SK-N-MC (cell line): ENCODE measurements at places on chromosomes 5 and 9.

GRCh38 chr5:118430076-118430475 lies 558.3 kb downstream of the DTWD2 start:
- DNase-seq: no peak

DNA sequence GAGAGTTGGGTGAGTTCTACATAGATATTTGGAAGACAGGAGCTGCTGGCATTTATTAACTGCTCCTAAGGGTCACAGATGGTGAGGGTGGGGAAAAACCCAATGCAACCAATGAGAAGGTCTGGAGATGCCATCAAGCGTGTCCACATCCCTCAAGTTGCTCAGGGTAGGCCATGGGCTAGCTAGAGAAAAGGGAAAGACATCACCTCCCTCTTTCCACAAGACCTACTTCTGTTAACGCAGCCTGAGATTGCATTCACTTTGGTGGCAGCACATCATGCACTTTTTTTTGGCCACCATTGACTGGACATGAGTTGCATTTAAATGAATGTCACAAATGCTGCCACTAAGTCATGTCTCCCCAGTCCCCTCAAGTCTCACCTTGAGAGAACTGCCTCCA lies 71.4 kb downstream of the ARHGEF37 start:
- no peak for DNase-seq

GRCh38 chr5:43258116-43258515 lies 55.1 kb downstream of the HMGCS1 start:
- no peak for DNase-seq

DNA sequence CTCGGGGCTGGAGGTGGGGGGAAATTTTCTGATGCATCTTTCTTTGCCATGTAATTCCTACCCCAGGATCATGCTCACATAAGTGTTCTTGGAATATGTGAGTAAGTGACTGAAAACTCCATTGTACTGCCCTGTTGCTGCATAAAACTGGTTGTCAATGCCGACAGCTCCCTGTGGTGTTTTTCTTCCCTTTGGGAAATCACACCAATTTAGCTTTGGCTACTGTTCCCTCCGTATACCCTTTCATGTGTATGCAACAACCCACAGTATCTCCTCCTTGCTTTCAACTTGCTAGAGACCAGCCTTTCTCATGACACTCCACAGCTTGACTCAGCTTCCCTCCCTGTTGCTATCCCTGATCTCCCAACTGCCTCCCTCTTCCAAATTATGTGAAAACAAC lies 240.6 kb downstream of the TRIM32 start:
- no peak for DNase-seq

GRCh38 chr5:151267491-151268260 lies 14.7 kb downstream of the GM2A start:
- DNase-seq: no peak

GRCh38 chr5:142421228-142421617 lies 96.4 kb upstream of the SPRY4 start:
- no peak for DNase-seq

- no peak for DNase-seq
These were observed 12.6 kb downstream of the LMX1B start for GRCh38 chr9:126626127-126626925.

DNA sequence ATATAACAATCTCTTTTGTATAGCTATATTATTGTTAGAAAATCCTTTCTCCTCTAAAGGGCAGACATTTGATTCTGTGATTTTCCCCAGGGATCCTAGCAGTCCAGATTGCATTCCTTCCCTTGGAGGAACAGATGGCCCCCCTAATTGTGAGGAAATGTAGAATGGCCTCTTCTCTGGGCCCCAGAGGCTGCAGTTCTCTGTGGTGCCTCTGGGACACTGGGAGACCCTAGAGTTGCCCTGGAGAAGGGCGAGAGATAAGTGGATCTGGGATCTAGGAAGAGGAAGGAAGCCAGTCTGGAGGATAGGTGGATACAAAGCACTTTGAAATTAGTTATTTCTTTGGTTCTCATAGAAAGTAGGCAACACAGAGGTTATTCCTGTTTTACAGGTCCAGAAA lies 1.9 kb upstream of the HINT2 start:
- DNase-seq: no peak

DNA sequence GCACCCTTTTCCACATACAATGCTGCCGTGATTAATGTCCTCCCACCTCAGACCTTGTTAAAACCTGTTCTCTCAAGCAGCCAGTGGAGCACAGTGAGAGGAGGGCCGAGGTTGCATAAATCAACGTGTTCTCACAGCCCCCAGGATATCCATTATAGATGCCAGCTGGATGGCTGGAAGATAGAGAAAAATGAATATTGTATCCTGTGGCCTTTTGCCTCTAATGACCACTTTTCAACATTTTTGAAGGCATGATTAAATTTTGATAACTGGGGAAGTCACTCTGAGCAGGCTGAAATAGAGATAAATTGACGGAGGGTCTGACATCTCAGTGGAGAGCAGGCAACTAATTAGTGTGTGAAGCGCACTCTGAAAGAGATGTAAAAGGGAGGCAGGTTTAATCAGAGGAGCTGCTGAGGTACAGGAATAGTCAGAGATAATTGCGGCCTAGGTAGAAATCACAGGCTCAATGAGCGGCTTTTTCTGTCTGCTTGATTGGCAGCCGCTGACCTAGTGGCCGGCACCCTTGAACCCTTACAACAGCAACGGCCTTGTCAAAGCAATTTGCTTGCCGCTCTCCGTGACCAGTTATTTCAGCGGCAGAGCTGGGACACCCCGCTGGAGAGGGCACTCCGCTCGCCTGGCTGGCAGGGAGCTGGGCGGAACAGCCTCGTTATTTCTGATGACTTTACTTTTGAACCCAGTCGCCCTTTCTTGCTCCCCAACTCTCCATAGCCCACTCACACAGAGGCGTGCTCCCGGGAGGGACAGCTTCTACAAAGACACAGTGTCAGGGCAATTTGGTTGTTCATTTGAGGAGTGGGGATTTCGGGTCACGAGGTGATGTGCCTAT lies 560.7 kb downstream of the PSAT1 start:
- no peak for DNase-seq

DNA sequence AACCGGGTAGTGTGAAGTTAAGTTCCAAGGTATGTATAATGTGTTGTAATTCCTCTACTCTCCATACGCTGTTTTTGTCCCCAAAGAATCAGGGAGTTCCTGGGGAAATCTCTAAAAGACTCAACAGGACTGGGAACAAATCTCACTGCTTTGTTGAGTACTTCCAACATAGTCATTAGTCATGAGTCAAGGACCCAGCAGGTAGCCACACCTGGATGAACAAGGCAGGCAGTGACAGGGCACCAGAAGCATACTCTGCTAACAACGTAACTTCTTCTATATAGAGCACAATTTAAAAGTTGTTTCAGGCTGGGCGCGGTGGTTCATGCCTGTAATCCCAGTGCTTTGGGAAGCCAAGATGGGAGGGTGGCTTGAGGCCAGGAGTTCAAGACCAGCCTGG lies 126.8 kb downstream of the SLC1A3 start:
- no peak for DNase-seq

- no peak for DNase-seq
These were observed 113.9 kb upstream of the SAP30L start for GRCh38 chr5:154331924-154332323.

DNA sequence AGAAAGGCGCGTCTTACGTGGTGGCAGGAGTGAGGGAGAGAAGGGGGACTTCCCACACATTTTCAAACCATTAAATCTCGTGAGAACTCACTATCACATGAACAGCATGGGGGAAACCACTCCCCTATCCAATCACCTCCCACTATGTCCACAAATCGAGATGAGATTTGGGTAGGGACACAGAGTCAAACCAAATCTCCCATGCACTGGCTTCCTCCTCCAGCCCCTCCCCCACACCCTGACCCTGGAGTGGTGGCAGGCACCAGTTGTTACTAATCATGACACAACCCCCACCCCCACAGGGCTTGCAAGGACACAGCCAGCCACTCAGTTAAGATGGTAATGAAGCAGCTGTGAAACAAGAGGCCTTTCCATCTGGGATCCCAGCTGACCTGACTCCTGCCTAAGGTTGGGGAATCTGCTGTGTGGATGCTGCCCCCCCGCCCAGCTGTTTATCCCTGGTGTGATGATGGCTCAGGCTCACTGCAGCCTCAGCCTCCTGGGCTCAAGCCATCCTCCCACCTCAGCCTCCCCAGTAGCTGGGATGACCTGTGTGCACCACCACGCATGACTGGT lies 57.1 kb upstream of the FUBP3 start:
- DNase-seq: no peak

DNA sequence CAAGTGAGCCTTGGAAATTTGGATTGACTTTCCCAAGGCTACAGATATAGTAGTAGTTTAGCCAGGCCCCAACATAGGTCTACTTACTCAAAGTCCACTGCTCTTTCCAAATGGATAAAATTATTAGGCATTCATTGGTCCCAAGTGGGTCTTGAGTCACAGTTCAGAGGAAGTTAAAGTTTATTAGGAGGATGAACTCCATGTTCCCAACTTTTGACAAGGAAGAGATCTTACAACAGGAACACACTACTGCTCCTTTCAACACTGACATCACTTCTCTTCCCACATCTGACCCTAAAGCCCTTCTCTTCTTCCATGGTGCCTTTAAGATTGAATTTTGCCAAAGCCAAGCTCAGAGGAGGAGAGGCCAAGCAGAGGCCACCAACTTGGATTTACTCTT lies 234.5 kb upstream of the TRIM32 start:
- DNase-seq: no peak

- no peak for DNase-seq
These were observed 369.6 kb downstream of the CYLC2 start for GRCh38 chr9:103364753-103365152.

- no peak for DNase-seq
These were observed 62.2 kb downstream of the RANBP17 start for GRCh38 chr5:170923910-170924620.

DNA sequence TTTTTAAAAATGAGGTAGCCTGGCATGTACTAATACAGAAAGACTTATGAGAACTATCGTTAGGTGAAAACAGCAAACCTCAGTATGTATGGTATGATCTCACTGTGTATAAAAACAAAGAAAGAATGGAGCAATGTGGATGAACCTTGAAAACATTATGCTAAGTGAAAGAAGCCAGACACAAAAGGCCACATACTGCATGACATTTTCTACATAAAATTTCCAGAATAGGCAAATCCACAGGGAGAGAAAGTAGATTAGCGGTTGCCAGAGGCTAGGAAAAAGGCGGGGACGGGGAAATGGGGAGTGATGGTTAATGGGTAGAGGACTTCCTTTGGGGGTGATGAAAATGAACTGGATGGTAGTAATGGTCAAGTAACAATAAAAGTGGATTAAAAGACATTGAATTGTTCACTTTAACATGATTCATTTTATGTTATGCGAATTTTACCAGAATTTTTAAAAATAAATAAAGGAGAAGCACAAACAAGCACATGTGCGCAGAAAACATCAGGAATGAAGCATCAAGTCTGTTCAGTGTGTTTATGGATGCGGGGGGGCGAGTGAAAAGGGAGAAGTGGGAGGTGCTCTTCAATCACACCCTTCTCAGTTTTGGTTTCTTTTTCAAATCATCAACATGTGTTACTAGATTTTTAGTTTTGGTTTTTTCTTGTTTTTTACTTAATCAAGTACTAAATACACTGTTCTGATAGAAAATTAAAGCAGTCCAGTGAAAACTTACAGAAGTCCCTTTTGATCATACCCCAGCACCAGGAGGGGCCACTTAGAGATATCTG lies 16.3 kb downstream of the ROR2 start:
- no peak for DNase-seq

DNA sequence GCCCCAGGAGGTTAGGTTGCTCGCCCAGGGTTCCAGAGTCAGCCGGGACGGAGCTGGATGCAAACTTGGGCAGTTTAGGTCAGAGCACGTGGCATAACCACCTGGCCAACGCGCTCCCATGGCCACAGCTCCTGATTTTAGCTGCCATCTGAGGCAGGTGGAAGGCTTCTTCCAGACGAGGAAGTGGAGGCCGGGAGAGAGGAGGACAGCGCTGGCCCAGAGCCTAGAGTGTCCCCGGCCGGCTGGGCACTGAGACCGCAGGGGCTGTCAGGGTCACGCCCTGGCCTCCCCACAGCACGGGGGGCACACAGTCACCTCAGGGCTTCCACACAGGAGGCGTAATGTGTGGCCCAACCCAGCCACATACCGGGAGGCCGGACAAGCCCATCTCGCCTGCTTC lies 16.1 kb upstream of the PHYKPL start:
- DNase-seq: no peak

DNA sequence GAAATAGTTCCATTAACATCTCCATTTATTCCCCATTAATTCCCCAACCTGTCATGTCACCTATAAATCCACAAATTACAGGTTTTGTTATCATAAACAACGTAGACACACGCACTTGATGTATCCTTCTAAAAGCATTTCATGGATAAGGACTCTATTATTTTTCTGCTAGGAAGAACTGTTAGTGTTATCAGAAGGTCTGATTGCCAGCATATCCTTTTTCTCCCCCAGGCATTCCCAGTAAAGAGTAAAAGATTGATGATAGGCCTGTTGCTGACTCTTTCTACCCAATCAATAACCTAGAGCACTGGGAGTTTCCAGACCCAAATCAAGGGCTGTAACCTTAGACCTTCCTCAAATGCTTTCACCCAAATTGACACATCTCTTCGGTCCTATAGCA lies 60.8 kb downstream of the RFK start:
- no peak for DNase-seq

DNA sequence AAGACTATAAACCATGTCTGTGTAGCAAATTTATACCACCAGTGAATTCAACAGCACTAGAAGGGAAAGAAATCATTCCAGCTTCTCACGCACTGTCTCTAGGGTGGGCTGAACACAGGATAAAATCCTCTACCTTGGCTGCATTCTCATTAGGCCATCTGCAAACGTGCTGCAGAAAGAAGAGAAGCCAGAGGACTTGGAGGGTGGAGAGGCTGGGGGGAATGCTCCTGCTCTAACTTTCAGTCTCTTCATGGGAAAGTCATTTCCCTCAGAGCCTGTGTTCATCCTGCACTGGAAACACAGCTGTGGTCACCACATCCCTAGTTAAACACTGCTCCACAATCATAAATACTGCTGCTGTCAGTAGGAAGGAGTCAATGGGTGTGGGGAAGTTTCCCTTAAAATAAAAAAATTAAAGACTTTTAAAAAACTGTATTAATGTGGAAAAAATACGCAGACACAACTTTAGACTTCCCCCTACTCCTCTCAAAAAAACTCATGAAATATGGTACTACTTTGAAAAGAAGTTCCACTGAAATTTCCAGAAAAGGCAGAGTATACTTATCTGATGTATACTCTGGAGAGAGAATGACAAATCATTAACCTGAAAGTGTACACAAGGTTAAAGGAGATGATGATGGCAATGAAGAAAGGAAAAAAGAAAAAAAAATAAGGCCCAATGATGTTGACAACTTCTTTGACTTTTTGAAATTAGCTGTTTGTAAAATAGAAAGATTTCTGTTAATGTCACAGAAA lies 46.8 kb downstream of the LHFPL2 start:
- DNase-seq: no peak

GRCh38 chr5:111781200-111781599 lies 24.2 kb upstream of the NREP start:
- no peak for DNase-seq

GRCh38 chr5:37103302-37103701 lies 145.9 kb downstream of the CPLANE1 start:
- no peak for DNase-seq

GRCh38 chr9:130609163-130609562 lies 29.8 kb downstream of the FUBP3 start:
- no peak for DNase-seq
